Ovary (tissue), 10 donors: ENCODE measurements at places on chromosomes 5 and 9. TPM values are rescaled to one million over a fixed set of nuclear protein-coding genes. Genes with fewer than 3 reads are reported as not detected.

Gene FOXD4L5
- not detected for total RNA-seq

Gene ZSWIM6
- total RNA-seq: 8.7 TPM

Gene PTTG1
- 3.2 TPM for total RNA-seq

Gene ADAMTS19
- 1.0 TPM for total RNA-seq

Gene ADAMTSL2
- 1.9 TPM for total RNA-seq

Gene NTRK2
- 11.3 TPM for total RNA-seq

Gene FOXD4L3
- total RNA-seq: not detected

Gene FBN2
- total RNA-seq: 0.23 TPM

Gene PCDHA9
- 0.60 TPM for total RNA-seq

Gene COL15A1
- 51.6 TPM for total RNA-seq

Gene SMIM32
- total RNA-seq: not detected

Gene RAD1
- total RNA-seq: 7.6 TPM

Gene FAM221B
- total RNA-seq: not detected

Gene INSL6
- total RNA-seq: not detected

Gene GDA
- 2.5 TPM for total RNA-seq

Gene CACNA1B
- total RNA-seq: 3.8 TPM

Gene ZNF454
- 5.7 TPM for total RNA-seq

Gene SCGB3A1
- total RNA-seq: 2.1 TPM

Gene CEL
- total RNA-seq: 2.0 TPM

Gene SV2C
- 0.10 TPM for total RNA-seq

Gene C9orf153
- 0.12 TPM for total RNA-seq

Gene DDX4
- not detected for total RNA-seq

Gene PCDHA11
- total RNA-seq: 0.35 TPM

Gene PAEP
- 4.6 TPM for total RNA-seq

Gene AHRR
- 1.6 TPM for total RNA-seq

Gene LCN9
- total RNA-seq: not detected

Gene NXNL2
- total RNA-seq: 3.2 TPM

Gene IFNK
- not detected for total RNA-seq

Gene MYOZ3
- total RNA-seq: 0.46 TPM

Gene PLAC8L1
- 0.78 TPM for total RNA-seq

Gene UBE2QL1
- 1.1 TPM for total RNA-seq

Gene CCL19
- not detected for total RNA-seq

Gene FUT7
- not detected for total RNA-seq

Gene CDO1
- total RNA-seq: 12.9 TPM

Gene HRH2
- total RNA-seq: 1.4 TPM

Gene FSD1L
- 5.2 TPM for total RNA-seq

Gene GPX3
- total RNA-seq: 326 TPM

Gene ITK
- 0.35 TPM for total RNA-seq

Gene LCN1
- not detected for total RNA-seq

Gene PCDHB13
- 5.9 TPM for total RNA-seq

Gene P4HA2
- 11.2 TPM for total RNA-seq

Gene SLC22A4
- 3.0 TPM for total RNA-seq

Gene EGFLAM
- total RNA-seq: 16.9 TPM

Gene ALDOB
- total RNA-seq: 14.7 TPM

Gene OR1L6
- total RNA-seq: not detected

Gene GRXCR2
- not detected for total RNA-seq

Gene KCNT1
- 6.4 TPM for total RNA-seq

Gene SYK
- 2.7 TPM for total RNA-seq

Gene TEX48
- total RNA-seq: not detected

Gene GNA14
- total RNA-seq: 7.6 TPM

Gene PRLR
- total RNA-seq: 3.6 TPM
